ENCODE measurements at places on chromosomes 1 and 21.
A peak's percentile ranks its signal among the peaks of the same experiment; 100 is the strongest.

DNA sequence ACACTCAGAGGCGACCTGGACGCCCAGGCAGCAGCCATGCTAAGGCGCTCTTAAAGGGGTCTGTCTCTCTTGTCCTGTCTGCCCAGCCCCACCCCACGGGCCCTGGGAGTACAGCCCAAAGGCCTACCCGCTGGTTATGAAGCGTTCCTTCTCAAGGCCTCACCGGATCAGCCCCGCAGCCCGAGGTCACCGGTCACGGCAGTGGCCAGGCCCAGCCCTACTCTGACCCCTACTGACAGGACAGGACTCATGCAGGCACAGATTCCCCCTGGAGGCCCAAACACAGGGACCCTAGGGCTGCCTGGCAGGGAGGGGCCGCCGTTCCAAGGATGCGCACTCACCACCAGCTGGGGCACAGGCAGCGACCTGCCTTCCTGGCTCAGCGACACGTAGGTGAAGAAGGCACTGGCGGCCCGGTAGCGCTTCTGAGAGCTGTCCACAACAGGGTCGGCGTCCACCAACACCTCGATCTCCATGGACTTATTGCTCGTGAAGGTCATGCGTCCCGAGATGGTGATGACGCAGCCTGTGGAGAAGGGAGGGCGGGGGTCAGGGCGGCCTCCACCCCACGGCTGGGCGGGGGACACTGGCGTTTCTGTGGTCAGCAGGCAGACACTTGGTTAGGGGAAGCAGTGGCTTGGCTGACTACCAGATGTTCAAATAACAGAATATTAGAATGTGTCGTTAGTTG, 20.0 kb upstream of the GPR153 start:
- DNase-seq: no peak

DNA sequence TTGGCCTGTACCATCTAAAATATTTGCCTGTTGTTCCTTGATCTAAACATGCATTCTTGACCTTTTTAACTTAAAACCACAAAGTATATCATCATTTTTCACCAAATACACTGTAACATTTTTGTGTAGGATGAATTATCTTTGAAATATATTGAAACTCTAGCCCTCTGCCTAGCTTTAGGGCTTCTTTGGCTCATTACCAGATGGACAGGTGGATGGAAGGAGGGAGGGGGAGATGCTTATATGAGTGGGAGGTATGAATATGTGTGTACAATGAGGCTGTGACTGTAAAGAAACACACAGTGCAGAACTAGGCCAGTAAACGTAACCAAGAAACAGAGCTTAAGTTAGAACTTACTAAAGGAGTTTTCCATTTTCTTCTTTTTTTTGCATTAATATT, 118.5 kb downstream of the ESRRG start:
- DNase-seq: peak; percentile 19

DNA sequence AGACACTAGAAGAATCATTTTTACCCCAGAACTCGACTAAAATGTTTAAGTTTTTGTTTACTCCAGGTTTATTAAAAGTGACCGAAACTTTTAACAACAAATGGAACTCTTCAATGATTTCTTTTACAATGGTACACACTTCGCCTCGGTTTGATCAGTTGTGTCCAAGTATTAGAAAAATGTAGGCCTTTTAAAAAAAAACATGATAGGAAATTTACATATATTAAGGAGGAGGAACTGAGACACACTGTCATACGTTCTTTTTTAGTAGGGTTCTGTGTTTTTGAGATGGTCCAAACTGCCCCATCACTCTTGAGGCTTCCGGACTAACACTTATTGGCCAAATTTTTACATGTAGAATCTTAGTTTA, 1.3 kb downstream of the PRDM2 start:
- no peak for DNase-seq

DNA sequence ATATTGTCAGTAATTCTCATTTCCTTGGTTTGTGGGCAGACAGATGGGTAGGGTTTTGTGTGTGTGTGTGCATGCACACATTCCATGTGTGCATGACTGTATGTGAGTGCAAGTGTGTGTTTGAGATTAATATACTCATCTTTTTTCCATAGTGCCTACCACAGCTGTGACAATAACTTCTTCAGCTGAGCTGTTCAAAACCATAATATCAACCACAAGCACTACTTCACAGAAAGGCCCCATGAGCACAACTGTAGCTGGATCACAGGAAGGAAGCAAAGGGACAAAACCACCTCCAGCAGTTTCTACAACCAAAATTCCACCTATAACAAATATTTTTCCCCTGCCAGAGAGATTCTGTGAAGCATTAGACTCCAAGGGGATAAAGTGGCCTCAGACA, 149.3 kb downstream of the ADGRL2 start:
- DNase-seq: no peak

GRCh38 chr1:170881268-170882265, 53.8 kb upstream of the MROH9 start:
- no peak for DNase-seq

Data from NCI-H146 (cell line).